Hepatocyte (in vitro differentiated cells): ENCODE measurements at places on chromosomes 3 and 15. TPM values are rescaled to one million over a fixed set of nuclear protein-coding genes. Genes with fewer than 3 reads are reported as not detected.

GRCh38 chr3:117248153-117248552 is 538.6 kb downstream of the TUSC7 start:
- no peak for DNase-seq

DNA sequence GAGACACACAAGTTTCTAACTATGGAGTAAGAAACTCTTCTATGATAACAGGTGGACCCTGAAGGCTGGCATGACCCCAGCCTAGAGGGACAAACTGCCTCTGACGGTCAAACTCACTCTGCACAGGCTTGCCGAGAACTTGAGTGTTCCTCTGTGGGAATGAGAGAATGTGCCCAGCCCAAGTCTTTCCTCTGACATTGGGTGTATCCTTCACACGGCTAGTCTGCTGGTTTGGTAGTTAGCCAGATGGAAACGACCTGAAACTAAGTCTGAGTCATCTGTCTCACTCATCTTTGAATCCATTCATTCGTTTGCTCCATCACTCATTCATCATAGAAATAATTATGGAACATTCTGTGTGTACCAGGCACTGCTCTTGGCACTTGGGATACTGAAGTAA is 198.4 kb downstream of the ATP10A start:
- no peak for DNase-seq

DNA sequence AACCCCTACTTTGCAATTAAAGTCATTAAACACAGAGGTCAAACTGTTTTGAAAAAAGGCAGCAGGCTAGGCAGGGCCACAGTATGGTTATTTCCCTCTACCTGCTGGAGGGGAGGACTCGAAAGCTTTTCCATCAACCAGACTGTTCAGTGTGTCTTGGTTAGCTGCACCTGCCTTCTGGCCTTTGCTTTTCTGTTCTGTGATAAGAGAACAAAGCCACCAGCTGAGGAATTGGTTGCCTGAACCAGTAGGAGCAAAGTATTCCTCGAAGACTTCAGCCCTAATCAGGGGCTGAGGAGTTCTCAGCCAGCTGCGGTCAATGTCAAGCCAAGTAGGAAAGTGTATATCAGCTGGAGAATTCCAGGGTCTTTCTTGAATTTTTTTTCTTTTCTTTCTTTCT is 132.5 kb downstream of the SOX2 start:
- no peak for DNase-seq

DNA sequence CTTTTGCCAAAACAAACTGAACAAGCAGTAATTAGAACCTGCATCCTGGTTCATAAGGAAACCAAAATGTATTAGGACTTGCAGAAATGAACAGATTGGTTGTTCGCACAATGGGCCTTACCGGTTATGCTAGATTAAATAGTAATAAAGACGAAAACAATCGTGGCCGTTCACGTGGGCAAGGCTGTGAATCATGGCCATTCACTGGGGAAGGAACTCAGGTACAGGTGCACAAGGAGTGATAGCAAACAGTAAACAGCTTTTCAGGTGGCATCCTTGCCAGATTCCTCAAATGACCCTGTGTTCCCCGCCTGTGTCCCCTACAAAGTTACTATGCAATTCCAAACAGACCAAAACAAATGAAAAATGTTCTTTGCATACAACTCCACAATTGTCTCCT is 8.2 kb downstream of the LRIG1 start:
- no peak for DNase-seq

DNA sequence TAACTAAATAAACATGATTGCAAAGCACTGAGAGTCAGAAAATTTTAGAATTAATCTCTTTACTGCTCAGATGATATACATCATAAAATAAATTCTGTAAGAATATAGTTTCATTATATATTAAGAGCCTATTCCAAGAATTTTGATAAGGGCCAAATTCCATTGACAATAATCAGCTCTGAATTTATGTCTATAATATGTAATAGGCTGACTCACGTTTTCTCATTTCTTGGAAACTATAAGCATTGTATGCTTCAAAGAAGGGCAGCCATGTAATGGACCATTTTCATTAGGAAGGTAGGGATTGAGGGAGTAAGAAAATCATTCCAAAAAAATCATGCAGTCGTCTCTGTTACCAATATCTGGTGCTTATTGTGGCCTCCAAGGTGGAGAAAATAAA is 315.9 kb downstream of the ZIC4 start:
- no peak for DNase-seq

- no peak for DNase-seq
These were observed 23.5 kb downstream of the ROBO2 start for GRCh38 chr3:77063423-77063822.

DNA sequence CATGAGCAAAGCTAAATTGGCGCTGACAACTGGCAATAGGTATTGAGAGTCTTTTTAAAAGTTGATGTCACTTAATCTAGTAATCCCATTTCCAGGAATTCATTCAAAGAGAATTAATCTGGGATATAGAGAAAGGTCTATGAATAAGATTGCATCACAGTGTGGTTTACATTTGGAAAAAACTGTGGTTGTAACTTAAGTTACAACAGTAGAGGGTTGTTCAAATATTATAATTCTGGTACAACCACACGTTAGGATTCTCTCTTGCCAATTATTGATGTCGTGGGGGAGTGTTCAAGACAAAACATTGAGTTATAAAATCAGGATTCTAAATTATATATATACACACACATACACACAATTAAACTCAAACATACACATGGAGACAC is 79.8 kb downstream of the LIPC start:
- no peak for DNase-seq

Gene CTXN2
- total RNA-seq = 0.12 TPM in 1 of 2 replicates, not detected in the other

Gene IQCF5
- not detected in 2 replicates for total RNA-seq
